ENCODE measurements at places on chromosomes 7 and 10.

DNA sequence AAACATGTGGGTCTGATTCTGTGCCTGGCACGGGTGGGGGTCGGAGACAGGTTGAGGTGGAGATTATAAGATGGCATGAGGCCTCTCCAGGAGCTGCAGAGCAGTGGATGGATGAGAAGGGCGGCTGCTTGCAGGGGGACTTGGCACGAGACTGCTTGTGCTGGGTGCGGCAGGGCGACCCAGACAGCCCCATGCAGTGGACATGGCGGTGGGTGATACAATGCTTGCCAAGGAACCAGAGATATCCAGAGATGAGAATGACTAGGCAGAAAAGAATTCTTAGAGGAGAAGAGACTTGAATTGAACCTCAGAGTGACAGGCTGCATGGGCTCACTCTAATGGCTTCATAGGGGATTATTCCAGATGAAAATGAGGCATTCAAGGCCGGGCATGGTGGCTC, 145.4 kb downstream of the NEURL1 start:
- DNase-seq: no peak

- no peak for DNase-seq
Observed at GRCh38 chr10:45646384-45647050, 26.1 kb downstream of the ZFAND4 start.

- no peak for DNase-seq
Observed at GRCh38 chr7:47583739-47584535, 2.0 kb upstream of the TNS3 start.

DNA sequence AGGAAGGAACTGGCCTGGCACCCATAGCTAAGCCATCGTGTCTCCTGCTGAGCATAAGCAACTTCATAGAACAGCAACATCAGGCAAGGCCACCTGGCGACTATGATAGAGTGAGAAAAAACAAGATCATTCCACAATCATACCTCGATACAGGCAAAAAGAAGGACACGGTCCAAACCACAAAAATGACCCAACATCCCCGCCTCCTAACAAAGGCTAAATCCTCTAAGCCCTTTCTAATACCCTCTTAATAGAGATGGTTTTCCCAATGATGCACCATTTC, 40.2 kb upstream of the SVOPL start:
- DNase-seq: no peak

DNA sequence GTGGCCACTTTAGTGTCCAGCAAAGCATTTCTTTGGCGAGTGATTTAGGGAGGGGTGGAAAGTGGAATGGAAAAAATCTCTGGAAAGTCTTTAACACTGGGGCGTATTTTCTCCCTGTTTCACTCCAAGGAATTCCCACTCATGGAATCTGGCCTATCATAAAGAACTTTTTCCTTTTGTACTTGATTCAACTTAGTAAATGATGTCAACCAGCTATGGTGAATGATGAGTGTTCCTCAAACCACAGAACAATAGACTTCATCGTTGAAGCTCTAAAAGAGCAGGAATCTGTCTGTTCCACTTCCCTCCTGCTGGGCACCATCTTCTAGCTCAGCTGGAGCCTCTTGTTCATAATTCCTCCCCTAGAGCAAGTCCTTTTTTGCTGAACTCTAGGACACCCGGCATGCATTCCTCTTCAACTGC, 66.5 kb downstream of the EPDR1 start:
- DNase-seq: no peak

GRCh38 chr10:69894156-69894555, 92.5 kb downstream of the COL13A1 start:
- no peak for DNase-seq

DNA sequence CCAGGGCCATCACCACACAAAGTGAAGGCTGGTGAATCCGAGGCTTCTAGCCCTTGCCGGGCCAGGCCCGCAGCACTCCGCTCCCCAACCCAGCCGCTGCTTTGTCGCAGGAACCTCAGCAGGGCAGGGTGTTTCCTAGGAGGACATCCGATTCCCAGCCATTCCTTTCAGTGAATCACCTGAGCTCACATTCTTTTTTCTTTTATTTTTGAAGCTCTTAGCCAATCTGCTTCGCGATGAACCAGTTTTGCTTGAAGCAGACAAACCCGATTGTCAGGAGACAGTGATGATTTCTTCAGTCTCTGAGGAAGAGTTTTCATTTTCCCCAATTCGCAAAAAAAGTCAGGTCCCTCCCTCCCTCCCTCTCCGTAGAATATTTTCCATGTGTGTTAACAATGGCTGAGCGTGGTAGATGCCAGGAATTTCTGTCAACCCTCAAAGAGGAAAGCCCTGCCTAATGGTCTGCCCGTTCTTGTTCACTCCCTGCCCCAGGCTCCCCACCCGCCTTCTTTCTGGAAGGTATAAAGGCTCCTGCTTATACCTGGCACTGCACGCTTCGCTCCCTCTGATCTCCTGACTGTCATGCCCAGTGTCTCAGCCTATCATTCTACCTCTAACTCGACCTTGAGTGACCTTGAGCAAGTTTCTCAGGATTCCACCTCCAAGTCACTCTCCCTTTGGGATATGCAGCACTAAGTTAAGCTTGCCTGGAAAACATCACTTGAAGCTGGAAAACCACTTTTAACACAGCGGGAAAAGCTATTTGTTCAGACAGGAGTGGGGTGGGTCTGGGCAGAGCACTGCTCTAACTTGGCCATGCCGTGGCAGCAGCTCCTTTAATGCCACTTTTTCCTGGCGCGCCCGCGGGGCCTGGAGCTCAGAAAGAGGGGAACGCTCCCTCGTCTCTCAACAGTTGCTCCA, 35.1 kb downstream of the EGFR start:
- DNase-seq: no peak

GRCh38 chr10:131574707-131575430, 263.3 kb upstream of the TCERG1L start:
- DNase-seq: no peak

DNA sequence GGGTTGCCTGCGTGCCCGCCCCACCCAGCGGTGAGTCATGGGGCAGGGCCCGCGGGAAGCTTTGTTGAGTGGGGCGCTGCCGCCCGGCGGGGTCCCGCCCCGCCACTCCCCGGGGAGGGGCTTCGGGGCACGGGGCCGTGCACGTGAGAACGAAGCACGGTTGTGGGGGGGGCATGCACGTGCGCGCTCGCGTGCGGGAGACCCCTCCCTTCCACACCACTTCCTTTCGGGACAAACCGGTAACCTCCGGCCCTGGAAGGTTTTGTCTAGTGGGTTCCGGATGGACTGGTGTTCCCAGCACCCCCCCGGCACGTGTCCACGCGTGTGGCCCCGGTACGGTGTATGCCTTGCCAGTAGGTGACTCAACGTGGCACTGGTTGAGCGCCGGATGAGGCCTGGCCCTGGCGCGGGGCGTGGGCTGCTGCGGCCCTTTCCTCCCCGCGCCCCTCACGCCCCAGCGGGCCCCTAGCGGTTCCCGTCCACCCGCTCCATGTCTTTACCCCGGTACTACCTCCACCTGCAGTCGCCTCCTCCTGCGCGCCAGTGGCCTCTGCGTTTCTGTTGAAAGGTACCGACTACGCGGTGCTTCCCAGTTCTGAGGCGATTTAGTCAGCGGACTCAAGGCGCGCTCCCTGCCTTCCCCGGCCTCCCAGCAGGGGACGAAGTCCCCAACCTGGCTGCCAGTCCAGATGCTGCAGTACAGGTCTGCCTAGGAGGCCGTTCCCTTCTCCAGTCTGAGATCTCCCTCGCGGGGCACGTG, 3.1 kb downstream of the ADIRF start:
- DNase-seq: peak; percentile 73

GRCh38 chr7:67371429-67372305, 375.0 kb downstream of the TYW1 start:
- peak; percentile 71 for DNase-seq
